ENCODE measurements at places on chromosomes 2 and 18. TPM values are rescaled to one million over a fixed set of nuclear protein-coding genes. Genes with fewer than 3 reads are reported as not detected.

DNA sequence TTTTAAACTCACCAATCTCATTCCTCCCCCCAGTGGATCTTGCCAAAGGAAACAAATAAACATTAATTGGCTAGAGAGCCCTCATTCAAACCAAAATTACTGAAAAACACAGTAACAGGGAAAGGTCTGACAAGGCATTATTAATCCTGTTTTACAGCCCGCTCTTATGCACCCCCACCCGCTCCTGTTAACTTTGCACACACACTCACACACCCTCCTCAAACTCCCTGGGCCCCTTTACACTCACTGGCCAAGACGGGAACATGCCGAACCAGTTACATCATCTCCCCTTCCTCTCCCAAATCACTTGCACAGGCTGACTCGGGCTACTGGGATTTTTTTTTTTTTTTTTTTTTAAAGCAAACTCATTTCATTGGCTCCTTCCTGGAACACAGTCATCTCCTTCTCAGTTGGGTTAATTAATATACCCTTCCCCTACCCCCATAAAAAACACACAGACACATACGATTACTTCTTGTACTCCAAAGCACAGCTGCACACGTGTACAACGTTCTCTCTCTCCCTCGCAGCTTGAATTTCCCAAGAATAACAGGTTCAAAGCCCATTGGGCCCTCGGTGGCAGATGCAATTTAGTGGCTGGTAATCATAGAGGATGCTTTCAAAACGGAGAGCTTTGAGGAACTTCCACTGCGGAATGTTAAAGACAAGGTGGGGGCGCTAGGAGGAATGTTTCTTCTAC lies 31.8 kb downstream of the KLF7 start:
- peak; percentile 51 for DNase-seq

DNA sequence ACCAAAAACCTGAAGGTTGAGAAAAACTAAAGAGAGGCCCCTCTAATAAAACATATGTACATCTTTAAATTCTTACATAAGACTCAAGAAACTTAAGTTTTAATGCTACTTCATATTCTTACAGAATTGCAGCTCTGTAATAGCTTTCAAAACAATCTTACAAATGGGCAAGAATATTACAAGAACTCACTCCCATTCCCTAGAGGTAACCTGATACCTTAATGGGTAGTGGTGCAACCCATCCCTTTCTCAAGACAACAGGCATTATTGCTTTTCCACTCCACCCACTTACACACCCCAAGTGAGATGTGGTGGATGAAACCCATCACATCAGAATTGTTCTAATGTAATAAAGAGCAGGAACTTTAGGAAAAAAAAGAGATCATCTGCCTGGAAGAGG lies 103.7 kb downstream of the RBMS1 start:
- DNase-seq = no peak

- DNase-seq = no peak
Measured at GRCh38 chr2:142041996-142042395, 88.8 kb downstream of the LRP1B start.

GRCh38 chr18:42178376-42179080 lies 223.5 kb downstream of the PIK3C3 start:
- no peak for DNase-seq

- peak; percentile 80 for DNase-seq
Measured at GRCh38 chr2:218264773-218265561, 4.2 kb downstream of the GPBAR1 start.

IL37 gene
- total RNA-seq = not detected

- DNase-seq = no peak
Measured at GRCh38 chr2:241876528-241877196, 7.1 kb downstream of the RTP5 start.

DNA sequence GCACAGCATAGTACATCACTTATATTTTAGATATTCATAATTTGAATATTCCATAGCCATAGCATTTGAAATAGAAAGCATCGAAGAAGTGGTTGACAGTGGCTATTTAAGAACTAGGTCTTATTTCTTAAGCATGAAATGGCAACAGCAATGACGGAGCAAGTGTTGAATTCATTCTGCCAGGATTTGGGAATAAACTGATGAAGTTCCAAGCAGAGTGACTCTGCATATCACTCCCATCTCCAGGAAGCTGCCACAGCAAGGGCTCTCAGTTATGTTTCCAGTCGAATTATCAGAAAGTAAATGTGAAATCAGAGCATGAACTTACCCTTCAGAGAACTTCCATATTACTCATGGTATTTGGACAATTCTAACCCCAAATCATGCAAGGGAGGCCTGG lies 208.1 kb downstream of the IKZF2 start:
- no peak for DNase-seq

- DNase-seq = no peak
Measured at GRCh38 chr2:116304328-116304727, 1510.2 kb upstream of the DDX18 start.

CFAP65 gene
- total RNA-seq = not detected

UGT1A5 gene
- 3.2 TPM for total RNA-seq

- DNase-seq = no peak
Measured at GRCh38 chr2:105553538-105554196, 154.8 kb upstream of the FHL2 start.

DNA sequence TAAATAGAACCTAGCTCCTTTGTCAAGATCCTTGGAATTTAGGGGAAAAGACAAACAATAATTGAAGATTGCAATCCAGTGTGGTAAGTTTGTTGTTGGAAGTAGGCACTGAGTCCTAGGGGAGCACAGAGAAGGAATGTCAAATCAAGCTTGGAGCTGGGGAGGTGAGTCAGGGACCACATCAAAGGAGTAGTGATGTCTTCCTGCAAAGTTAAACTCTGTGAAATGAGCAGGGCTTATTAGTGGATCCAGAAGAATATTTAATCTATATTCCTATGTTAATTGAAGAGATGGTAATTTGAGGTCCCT lies 41.7 kb upstream of the NABP1 start:
- DNase-seq = no peak

DNA sequence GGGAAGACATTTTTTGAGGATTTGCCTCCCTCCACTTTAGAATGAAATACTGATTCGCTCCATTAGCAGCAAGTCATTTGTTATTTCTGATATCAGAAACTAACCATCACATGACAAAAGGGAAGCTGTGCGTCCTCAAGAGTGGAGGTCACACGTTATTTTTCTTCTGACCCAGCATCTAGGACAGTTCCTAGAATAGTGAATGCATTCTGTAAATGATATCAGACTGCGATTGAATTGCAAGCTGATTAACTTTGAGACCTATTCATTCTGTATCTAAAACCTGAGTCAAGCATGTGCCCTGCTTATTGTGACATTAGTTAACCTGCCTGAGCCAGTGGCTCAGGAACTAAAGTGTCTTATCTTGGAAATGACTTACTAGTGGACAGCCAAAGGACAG lies 10.1 kb downstream of the DAPL1 start:
- DNase-seq = no peak

USP40 gene
- total RNA-seq = 39.0 TPM

SP9 gene
- total RNA-seq = not detected

TMEM17 gene
- not detected for total RNA-seq

DNA sequence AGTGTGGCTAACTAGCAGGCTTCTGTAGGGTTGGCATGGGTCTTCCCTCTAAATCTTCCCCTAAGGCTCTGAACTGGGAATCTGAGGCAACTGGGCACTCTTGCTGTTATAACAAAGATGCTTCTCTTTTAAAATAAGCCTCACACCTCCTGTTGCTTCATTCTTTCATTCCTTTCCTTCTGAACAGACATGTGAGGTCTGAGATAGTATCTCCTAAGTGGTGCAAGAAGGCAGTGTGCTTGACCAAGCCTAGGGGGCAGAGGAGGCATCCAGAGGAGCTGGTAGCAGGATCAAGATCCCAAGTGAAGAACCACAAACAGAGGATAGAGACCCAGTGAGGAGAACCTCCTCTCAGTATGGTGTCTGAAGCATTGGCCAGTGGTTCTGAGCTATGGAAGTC lies 90.9 kb downstream of the TTC27 start:
- no peak for DNase-seq

MTCL1 gene
- total RNA-seq = 12.3 TPM

- no peak for DNase-seq
Measured at GRCh38 chr18:70069382-70069781, 121.7 kb upstream of the CD226 start.

NYAP2 gene
- total RNA-seq = not detected
